ENCODE measurements at places on chromosomes 11 and 22.

DNA sequence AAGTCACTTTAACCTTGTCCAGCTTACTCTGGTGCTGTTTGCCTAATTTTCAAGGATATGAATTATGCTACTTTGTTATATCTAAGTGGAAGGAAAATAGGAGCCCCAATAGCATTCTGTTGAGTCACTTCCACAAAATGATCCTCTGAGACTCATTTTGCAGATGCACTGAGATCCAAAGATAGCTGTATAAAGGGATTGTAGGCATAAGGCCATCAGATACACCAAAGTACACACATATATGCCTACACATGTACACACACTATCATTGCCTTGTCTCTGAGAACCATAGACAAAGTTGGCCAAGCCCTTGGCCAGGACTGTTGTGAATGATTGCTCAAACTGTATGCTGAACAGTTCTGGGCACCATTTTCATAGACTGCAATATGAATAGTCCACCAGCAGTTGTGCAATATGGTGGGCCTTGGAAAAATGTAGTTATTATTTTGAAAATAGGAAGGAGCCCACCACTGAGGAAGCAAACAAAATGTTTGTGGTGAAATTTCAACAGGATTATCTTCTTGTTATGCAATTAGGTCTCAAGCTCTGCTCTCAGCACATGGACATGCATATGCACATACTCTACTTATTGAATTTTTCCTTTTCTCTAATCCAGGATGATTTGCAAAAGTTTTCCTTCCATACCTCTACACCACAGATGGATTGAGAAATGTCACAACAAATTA lies 186.0 kb upstream of the CTSC start:
- DNase-seq = peak; percentile 8

GRCh38 chr11:105903113-105903512 lies 118.9 kb downstream of the MSANTD4 start:
- DNase-seq = peak; percentile 16

GRCh38 chr22:27718186-27719035 lies 83.1 kb downstream of the MN1 start:
- peak; percentile 97 for DNase-seq

- DNase-seq = no peak
Observed at GRCh38 chr11:83410605-83411565, 124.7 kb upstream of the CCDC90B start.

GRCh38 chr11:77120571-77120970 lies 7.5 kb upstream of the MYO7A start:
- no peak for DNase-seq

DNA sequence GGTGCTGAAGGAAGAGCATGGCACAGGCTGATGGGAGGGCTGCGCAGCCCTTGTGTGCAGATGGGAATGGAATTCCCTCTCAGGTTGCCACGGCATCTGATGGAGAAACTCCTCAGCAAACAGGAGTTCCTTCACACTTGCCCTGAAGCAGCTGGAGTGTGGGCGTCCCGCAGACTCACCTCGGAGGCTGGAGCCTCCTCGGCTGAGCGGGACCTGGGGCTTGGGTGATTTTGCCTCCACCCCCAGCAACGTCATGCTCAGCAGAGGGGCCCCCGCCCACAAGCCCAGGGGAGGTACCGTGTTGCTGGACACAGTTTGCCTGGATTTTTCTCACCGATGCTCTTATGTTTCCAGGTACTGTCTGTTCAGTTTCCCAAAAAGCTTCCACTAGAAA lies 63.4 kb downstream of the MYO7A start:
- no peak for DNase-seq

DNA sequence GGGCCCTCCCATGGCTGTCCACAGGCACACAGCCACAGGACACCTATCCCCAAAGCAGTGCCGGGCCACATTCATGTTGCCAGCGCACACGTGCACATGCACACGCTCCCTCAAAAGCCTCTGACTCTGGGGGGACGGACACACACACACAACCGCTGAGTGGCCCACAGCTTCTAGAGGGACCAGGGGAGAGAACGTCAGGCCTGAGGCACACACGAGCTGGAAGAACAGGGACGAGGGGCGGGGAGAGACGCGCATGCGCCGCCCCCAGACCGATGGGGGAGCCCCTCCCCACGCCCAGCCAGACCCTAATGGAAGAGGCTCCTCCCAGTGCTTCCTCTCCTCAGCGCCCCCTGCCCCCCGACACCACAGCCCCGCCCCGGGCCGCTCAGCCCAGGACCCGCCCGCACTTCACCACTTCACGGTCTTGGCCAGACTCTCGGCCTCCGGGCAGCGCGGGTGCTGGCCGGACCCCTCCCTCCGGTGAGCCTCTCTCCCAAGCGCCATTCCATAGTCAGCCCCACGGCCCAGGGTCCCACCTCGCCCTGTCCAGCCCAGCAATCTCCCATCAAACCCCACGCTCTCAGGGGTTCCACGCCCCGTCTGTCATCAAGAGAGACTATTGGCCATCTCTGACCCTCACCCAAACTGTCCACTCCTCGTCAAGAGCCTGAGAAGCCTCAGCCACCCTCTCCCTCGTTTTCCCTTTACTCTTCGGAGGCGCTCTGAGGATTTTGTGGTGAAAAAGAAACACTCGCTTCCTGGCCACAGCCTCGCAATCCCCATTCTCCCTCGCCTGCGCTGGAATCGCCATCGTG lies 11.7 kb downstream of the NRXN2 start:
- DNase-seq = no peak

DNA sequence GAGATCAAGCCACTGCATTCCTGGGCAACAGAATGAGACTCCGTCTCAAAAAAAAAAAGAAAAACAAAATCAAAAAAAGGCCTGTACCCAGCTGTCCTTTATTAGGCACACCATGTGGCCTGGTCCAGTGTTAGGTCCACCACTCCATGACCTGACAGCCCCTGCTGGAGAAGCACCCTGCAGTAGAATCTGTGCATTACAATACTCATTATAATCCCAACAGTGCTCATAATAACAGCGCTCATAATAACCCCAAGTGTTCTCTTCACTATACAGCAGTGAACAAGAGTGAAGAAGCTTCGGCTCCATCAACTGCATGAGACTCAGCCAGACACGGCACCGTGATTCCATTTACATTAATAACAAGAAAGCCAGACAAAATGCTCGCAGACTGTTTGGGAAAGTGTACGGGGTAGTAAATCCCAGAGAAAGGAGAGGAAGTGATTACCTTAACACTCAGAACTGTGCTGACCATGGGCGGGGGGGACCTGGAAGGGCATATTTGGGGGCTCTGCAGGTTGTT lies 8.9 kb upstream of the EHD1 start:
- no peak for DNase-seq

DNA sequence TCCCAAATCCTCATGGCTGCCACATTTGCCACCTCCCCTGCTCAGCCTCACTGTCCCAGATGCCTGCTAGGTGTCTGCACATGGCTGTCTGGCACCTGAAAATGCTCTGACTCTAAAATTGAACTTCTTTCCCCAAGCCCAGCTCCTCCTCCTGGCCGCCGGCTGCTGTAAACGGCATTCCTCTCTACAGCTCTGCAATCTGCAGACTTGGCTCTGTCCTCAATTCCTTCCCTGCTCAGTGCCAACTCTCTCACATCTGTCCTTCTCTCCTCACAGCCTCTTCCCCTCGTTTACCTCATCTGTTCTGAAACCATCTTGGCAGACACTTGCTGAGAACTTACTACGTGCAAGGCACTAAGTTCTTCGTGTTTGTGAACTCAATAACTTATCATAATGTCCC lies 169.4 kb upstream of the SYT13 start:
- peak; percentile 25 for DNase-seq

DNA sequence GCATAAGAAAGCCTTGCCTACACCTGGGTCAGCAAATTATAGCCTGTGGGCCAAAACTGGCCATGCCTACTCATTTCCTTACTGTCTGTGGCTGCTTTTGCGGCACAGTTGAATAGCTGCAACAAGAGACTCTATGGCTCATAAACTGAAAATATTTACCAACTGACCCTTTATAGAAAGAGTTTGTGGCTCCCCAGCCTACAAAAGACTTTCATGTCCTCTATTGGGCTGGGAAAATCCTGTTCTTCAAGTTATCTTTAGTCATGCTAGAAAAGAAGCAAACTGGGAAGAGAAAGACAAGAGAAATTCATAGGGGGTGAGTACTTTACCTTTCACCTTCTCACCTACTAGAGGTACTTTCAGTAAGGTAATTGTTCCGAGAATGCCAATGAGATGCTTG lies 175.1 kb downstream of the SWAP70 start:
- no peak for DNase-seq

GRCh38 chr11:94794287-94795168 lies 26.4 kb downstream of the AMOTL1 start:
- peak; percentile 88 for DNase-seq

GRCh38 chr11:34451053-34451452 lies 12.3 kb downstream of the CAT start:
- no peak for DNase-seq

GRCh38 chr22:30284666-30285065 lies 4.6 kb downstream of the CASTOR1 start:
- DNase-seq = no peak

- no peak for DNase-seq
Observed at GRCh38 chr11:43217849-43218248, 93.9 kb upstream of the API5 start.

- no peak for DNase-seq
Observed at GRCh38 chr22:17217179-17217578, 2.1 kb downstream of the ADA2 start.

- DNase-seq = peak; percentile 70
Observed at GRCh38 chr11:47186700-47187695, 764 bp upstream of the PACSIN3 start.

- DNase-seq = no peak
Observed at GRCh38 chr22:47623763-47624148, 861.3 kb downstream of the TBC1D22A start.

DNA sequence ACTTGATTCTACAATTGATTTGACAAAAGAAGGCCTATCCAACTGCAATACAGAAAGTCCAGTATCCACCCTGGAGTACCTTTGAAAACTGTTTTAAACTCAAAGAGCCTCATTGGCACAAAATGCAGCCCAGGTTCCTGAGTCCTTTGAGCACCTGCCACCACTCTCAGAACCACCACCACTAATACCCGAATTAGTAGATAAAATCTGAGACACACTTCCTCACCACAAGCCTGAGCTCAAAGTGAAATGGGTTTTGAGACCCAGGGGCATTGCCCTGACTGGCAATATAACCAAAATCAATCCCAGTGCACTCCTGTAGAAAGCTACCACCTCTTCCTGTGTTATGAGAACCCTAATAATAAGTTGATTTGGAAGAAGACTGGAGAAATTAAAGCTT lies 215.7 kb downstream of the CSNK2A3 start:
- DNase-seq = no peak

DNA sequence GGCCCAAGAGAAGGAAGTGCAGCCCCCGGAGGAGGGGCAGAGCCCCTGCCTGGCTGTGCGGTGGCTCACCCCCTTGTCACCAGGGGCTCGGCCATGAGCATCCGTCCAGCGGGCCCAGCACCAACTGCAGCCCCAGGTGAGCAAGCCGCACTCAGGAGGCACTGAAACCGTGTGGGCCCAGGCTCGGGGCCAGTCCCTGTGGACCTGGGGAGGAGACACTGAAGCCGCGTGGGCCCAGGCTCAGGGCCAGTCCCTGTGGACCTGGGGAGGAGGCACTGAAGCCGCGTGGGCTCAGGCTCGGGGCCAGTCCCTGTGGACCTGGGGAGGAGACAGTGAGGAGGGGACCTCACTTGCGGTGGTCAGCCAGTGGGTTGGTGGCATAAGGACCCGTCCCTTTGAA lies 13.9 kb downstream of the LSP1 start:
- no peak for DNase-seq

- no peak for DNase-seq
Observed at GRCh38 chr11:46252373-46252914, 25.0 kb upstream of the CREB3L1 start.

GRCh38 chr11:120702656-120703055 lies 191.1 kb downstream of the GRIK4 start:
- DNase-seq = no peak

GRCh38 chr11:4025967-4026324 lies 68.7 kb upstream of the RRM1 start:
- DNase-seq = peak; percentile 60

DNA sequence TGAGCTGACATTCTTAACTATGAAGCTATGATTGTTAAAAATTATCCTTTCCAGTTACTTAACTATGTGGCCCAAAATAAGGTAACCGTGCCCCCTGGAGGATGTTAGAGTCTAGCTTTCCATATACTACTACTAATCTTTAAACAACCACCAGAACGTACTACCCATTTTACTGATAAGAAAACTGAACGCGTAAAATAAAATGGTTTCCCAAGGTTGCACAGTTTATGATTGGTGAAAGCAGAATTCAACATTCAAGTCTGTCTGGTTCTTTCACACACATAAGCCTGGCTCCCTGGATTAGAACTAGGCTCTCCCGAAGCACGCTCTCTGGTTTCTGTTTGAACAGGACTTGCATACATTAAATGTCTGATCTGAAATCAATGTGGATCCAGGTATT lies 437.8 kb upstream of the CCDC90B start:
- peak; percentile 68 for DNase-seq

GRCh38 chr22:24134090-24134846 lies 47.0 kb upstream of the SUSD2 start:
- no peak for DNase-seq

- DNase-seq = no peak
Observed at GRCh38 chr11:109794501-109794900, 298.7 kb upstream of the ZC3H12C start.

- no peak for DNase-seq
Observed at GRCh38 chr11:14617241-14618027, 26.2 kb upstream of the PDE3B start.

DNA sequence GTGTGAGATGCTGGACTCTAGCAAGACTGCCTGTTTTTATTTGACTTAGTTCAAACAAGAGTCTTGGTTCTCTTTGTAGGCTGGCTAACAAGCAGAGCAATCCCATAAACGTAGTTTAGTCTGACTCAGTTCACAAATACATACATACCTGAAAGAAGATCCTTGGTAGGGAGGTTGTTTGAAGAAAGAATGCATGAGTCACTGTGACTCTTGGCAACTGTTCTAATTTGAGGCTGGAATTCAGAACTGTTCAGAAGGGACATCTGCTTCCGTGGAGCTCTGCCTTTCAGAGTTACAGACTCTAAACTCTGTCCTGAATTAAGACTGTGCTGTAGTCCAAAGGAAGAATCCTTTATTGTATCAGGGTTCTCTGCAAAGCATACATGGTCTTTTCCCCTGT lies 32.2 kb downstream of the C2CD3 start:
- peak; percentile 91 for DNase-seq

- peak; percentile 68 for DNase-seq
Observed at GRCh38 chr22:24271386-24271854, 789 bp downstream of the SPECC1L start.

DNA sequence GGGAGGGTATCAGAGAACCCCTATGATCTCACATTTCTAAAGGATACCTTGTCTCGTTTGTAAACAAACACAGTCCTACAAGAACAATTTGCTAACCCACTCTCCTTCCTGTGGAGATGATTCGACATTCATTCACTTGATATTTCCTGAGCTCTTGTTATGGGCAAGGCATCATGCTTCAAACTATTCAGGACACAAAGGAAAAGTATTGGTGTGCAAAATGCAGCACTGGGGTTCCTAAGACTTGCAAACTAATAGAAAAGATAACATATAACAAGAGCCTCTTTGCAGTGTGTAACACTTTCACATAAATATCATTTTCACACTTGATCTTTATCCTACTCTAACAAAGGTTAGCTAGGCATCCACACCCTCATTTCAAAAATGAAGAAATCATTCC lies 211.5 kb upstream of the BLID start:
- no peak for DNase-seq

GRCh38 chr11:849951-850774 lies 7.5 kb downstream of the TSPAN4 start:
- peak; percentile 50 for DNase-seq

All from adipocyte (in vitro differentiated cells).